Adrenal gland (tissue), 19 donors: ENCODE measurements at places on chromosomes 1 and 21. TPM values are rescaled to one million over a fixed set of nuclear protein-coding genes. Genes with fewer than 3 reads are reported as not detected.

GRCh38 chr1:110254604-110255391, 44.7 kb downstream of the KCNC4 start:
- H3K4me1 ChIP-seq: no peaks in the 10 kb centered on the region
- H3K27me3 ChIP-seq: no peaks in the 10 kb centered on the region
- no peak overlapping the region for H3K4me3 ChIP-seq
- no peak overlapping the region for H3K27ac ChIP-seq

The OR2L2 gene
- not detected for total RNA-seq

GRCh38 chr1:178498896-178499675, 2.3 kb upstream of the CLEC20A start:
- no peaks in the 10 kb centered on the region for H3K4me1 ChIP-seq
- H3K27ac ChIP-seq: no peak overlapping the region
- no peak for DNase-seq
- no peaks in the 10 kb centered on the region for H3K36me3 ChIP-seq
- no peak overlapping the region for H3K4me3 ChIP-seq

- H3K27me3 ChIP-seq: no peaks in the 10 kb centered on the region
- no peak overlapping the region for H3K4me3 ChIP-seq
- no peaks in the 10 kb centered on the region for H3K36me3 ChIP-seq
- peaks cover 26% of the 10 kb centered on the region for H3K4me1 ChIP-seq
These were observed 160.2 kb upstream of the FGGY start for GRCh38 chr1:59136541-59137275.

- H3K36me3 ChIP-seq: no peaks in the 10 kb centered on the region
- no peaks in the 10 kb centered on the region for H3K27me3 ChIP-seq
- DNase-seq: peak; percentile 90
- no peak overlapping the region for H3K27ac ChIP-seq
These were observed 145.0 kb upstream of the DUSP10 start for GRCh38 chr1:221886743-221887414.

The FAM110D gene
- total RNA-seq: 1.7 TPM

GRCh38 chr1:44423591-44424537, 18.8 kb downstream of the RNF220 start:
- H3K27me3 ChIP-seq: peaks cover 79% of the 10 kb centered on the region
- no peak overlapping the region for H3K27ac ChIP-seq
- no peaks in the 10 kb centered on the region for H3K4me1 ChIP-seq
- no peak overlapping the region for H3K4me3 ChIP-seq

DNA sequence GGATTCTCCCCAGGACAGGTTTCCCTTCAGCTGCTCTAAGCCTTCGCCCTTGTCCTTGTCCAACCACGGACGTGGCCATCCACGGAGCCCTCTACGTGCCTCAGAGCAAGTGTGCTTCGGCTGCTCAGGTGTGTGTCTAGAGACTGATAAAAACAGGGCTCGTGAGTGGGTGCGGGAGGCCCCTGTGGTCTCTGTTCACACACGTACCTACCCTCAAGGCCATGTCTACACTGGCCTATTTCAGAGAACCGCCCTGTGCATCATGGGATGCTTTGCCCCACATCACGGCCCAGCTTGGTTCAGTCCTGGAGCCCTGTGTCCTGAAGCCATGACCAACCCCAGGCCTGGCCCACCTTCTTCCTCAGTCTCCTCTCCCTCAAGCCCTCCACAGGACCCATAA, 24.6 kb upstream of the RUNX3 start:
- no peak for DNase-seq
- no peak overlapping the region for H3K4me3 ChIP-seq
- no peaks in the 10 kb centered on the region for H3K4me1 ChIP-seq
- H3K27ac ChIP-seq: no peak overlapping the region

GRCh38 chr1:178768423-178768822, 43.4 kb downstream of the RALGPS2 start:
- H3K4me3 ChIP-seq: no peak overlapping the region
- no peaks in the 10 kb centered on the region for H3K36me3 ChIP-seq
- no peak for DNase-seq
- no peaks in the 10 kb centered on the region for H3K4me1 ChIP-seq

GRCh38 chr1:202658769-202659168, 51.5 kb downstream of the SYT2 start:
- no peaks in the 10 kb centered on the region for H3K36me3 ChIP-seq
- H3K27me3 ChIP-seq: peaks cover 7% of the 10 kb centered on the region
- no peak overlapping the region for H3K27ac ChIP-seq
- H3K4me3 ChIP-seq: no peak overlapping the region
- no peak for DNase-seq
- H3K4me1 ChIP-seq: no peaks in the 10 kb centered on the region

GRCh38 chr1:214337511-214337910, 56.6 kb downstream of the SMYD2 start:
- H3K4me3 ChIP-seq: no peak overlapping the region
- no peaks in the 10 kb centered on the region for H3K4me1 ChIP-seq
- H3K27ac ChIP-seq: no peak overlapping the region
- no peaks in the 10 kb centered on the region for H3K27me3 ChIP-seq
- no peak for DNase-seq

DNA sequence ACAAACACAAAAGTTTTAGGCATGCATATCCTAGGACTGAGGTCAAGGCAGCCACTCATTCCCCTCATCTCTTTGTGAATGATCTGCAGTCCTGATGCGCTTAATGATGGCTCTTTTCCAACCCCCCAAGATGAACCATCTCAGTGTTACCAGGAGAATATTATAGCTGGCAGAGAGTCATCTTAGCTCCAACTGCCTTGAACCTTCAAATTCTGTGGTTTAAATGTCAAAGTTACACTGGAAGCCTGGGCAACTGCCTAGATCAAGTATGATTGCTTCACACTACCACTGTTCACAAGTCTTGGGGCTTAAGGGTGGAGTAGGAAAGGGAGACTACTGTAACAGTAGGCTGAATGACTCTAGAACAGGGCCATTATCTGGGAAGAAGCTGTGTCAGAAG, 8.0 kb upstream of the MYBPHL start:
- H3K36me3 ChIP-seq: no peaks in the 10 kb centered on the region
- no peak overlapping the region for H3K4me3 ChIP-seq
- DNase-seq: no peak
- no peaks in the 10 kb centered on the region for H3K27me3 ChIP-seq
- H3K4me1 ChIP-seq: no peaks in the 10 kb centered on the region

GRCh38 chr21:46121286-46122221, 23.6 kb downstream of the COL6A2 start:
- peak; percentile 19 for DNase-seq
- H3K4me3 ChIP-seq: no peak overlapping the region
- peaks cover 43% of the 10 kb centered on the region for H3K36me3 ChIP-seq
- no peaks in the 10 kb centered on the region for H3K27me3 ChIP-seq

- no peak overlapping the region for H3K4me3 ChIP-seq
- H3K36me3 ChIP-seq: no peaks in the 10 kb centered on the region
- H3K27ac ChIP-seq: no peak overlapping the region
- no peaks in the 10 kb centered on the region for H3K4me1 ChIP-seq
- H3K27me3 ChIP-seq: no peaks in the 10 kb centered on the region
- DNase-seq: peak; percentile 26
These were observed 35.7 kb upstream of the HLX start for GRCh38 chr1:220843481-220844011.

GRCh38 chr1:26921126-26921539, 410 bp upstream of the NUDC start:
- no peaks in the 10 kb centered on the region for H3K36me3 ChIP-seq
- no peak overlapping the region for H3K27ac ChIP-seq
- H3K4me3 ChIP-seq: no peak overlapping the region
- no peak for DNase-seq
- H3K27me3 ChIP-seq: no peaks in the 10 kb centered on the region

The DIO1 gene
- not detected for total RNA-seq

The SERTAD4 gene
- total RNA-seq: 0.04 TPM

The C4BPA gene
- not detected for total RNA-seq

The CDC20 gene
- total RNA-seq: 2.4 TPM

The CYP4A11 gene
- not detected for total RNA-seq

DNA sequence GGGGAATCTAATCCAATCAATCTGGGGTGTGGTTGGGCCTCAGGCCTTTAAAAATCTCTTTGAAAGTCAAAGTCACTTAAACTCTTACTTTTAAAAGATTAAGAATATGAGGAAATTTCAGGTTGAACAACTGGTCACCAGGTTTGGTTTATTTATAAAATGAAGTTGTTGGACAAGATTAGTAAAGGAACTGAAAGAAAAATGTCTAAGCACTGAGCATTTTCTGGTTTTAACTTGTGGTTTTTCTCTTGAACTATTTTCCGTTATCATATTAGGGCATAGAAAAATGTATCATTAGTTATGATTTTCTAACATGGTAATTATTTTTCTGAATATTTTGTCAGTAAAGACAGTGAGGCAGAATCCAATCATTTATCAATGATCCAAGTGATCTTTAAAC, 49.6 kb downstream of the RGS2 start:
- DNase-seq: no peak
- H3K36me3 ChIP-seq: no peaks in the 10 kb centered on the region
- no peak overlapping the region for H3K27ac ChIP-seq
- H3K27me3 ChIP-seq: no peaks in the 10 kb centered on the region

- H3K4me1 ChIP-seq: no peaks in the 10 kb centered on the region
- H3K4me3 ChIP-seq: no peak overlapping the region
These were observed 309.9 kb upstream of the PRMT6 start for GRCh38 chr1:106746448-106747085.

The CLEC20A gene
- total RNA-seq: not detected

The OR2L3 gene
- not detected for total RNA-seq

- H3K4me1 ChIP-seq: no peaks in the 10 kb centered on the region
- no peak overlapping the region for H3K27ac ChIP-seq
- DNase-seq: no peak
- no peaks in the 10 kb centered on the region for H3K36me3 ChIP-seq
- no peak overlapping the region for H3K4me3 ChIP-seq
These were observed 7.0 kb downstream of the TNNT2 start for GRCh38 chr1:201370500-201370899.

GRCh38 chr1:159949981-159950381, 4.1 kb downstream of the SLAMF9 start:
- no peak overlapping the region for H3K4me3 ChIP-seq
- H3K36me3 ChIP-seq: no peaks in the 10 kb centered on the region
- H3K27me3 ChIP-seq: peaks cover 22% of the 10 kb centered on the region
- no peaks in the 10 kb centered on the region for H3K4me1 ChIP-seq
- H3K27ac ChIP-seq: no peak overlapping the region
- no peak for DNase-seq

- H3K4me3 ChIP-seq: no peak overlapping the region
- H3K27me3 ChIP-seq: no peaks in the 10 kb centered on the region
- DNase-seq: no peak
These were observed 292.7 kb downstream of the SDCCAG8 start for GRCh38 chr1:243548516-243548915.

DNA sequence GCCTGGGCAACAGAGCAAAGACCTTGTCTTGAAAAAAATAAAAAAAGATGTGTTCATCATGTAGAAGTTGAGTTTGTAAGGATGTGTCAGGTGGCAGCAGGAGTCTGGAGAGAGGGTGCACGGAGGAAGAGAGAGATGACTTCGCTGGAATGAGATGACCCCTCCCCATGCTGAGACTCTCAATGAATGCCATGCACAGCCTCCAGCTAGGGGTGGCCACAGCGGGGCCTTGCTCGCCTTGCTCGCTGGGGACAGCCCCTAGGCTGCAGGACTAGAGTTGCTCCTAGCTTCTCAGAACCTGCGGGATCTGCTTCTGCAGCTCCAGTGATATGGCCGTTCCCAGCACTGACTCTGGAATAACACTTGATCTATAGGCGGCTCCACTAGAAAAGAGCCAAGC, 6.6 kb upstream of the C2CD2 start:
- DNase-seq: no peak
- H3K27me3 ChIP-seq: no peaks in the 10 kb centered on the region
- H3K27ac ChIP-seq: no peak overlapping the region
- peaks cover 27% of the 10 kb centered on the region for H3K4me1 ChIP-seq

GRCh38 chr1:117587499-117588356, 18.1 kb upstream of the TENT5C start:
- no peaks in the 10 kb centered on the region for H3K4me1 ChIP-seq
- H3K4me3 ChIP-seq: no peak overlapping the region
- H3K27me3 ChIP-seq: no peaks in the 10 kb centered on the region
- H3K27ac ChIP-seq: no peak overlapping the region
- no peaks in the 10 kb centered on the region for H3K36me3 ChIP-seq

DNA sequence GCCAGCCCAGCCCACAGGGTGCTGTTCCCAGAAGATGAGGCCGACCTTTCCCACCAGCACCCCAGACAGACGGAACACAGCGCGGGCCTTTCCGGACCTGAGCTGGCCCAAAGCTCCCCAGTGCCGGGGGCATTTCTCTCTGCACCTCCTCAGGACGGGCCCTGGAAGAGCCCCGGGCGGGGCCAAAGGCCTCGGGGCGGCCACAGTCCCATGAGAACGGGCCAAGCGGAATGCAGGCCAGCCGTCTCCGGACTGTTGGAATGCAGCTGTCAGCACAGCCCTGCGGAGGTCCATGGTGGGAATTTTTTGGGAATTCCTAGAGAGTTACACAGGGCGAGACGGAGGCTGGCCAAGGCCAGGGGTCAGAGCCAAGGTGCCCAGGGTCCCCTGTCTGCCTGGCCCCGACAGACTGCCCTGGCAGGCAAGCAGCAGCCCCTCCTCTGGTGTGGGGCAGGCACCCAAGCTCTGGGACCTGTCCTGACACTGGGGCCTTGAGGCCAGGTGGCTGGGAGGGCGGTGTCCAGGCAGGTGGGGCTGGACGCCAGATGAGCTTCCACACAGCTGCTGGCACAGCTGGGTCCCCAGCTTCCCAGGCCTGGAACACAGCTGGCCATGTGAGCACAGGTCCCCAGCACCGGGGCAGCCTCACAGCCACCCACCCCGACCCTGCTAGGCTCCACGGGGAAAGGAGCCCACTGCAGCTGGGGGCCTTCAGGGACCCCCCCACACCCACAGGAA, 63.0 kb downstream of the MEGF6 start:
- no peak overlapping the region for H3K4me3 ChIP-seq
- H3K36me3 ChIP-seq: no peaks in the 10 kb centered on the region
- H3K4me1 ChIP-seq: no peaks in the 10 kb centered on the region
- DNase-seq: peak; percentile 32

- no peaks in the 10 kb centered on the region for H3K36me3 ChIP-seq
- no peaks in the 10 kb centered on the region for H3K4me1 ChIP-seq
- H3K27ac ChIP-seq: no peak overlapping the region
- peaks cover 89% of the 10 kb centered on the region for H3K27me3 ChIP-seq
- DNase-seq: peak; percentile 7
These were observed 3.0 kb downstream of the TSPEAR start for GRCh38 chr21:44708213-44708865.

The SELP gene
- total RNA-seq: 2.9 TPM

DNA sequence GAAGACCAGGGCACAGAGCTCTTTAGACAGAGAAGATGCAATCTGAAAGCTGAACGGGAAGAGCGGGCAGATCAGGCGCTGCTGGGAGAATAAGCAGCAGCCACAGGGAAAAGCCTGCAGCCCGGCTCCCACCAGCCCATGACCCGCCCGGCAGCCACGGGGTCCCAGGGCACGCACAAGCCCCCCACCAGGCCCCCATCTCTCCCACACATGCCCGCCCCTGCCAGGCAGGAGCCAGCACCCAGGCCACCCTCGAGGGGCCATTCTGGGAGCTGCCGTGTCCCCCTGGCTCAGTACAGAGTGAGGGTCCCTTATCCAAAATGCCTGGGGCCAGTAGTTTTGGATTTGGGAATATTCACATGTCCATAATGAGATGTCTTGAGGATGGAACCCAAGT, 16.3 kb downstream of the SLC19A1 start:
- H3K36me3 ChIP-seq: no peaks in the 10 kb centered on the region
- peak; percentile 13 for DNase-seq
- peaks cover 9% of the 10 kb centered on the region for H3K4me1 ChIP-seq
- no peak overlapping the region for H3K4me3 ChIP-seq
